ENCODE measurements at places on chromosomes 3 and 15.

DNA sequence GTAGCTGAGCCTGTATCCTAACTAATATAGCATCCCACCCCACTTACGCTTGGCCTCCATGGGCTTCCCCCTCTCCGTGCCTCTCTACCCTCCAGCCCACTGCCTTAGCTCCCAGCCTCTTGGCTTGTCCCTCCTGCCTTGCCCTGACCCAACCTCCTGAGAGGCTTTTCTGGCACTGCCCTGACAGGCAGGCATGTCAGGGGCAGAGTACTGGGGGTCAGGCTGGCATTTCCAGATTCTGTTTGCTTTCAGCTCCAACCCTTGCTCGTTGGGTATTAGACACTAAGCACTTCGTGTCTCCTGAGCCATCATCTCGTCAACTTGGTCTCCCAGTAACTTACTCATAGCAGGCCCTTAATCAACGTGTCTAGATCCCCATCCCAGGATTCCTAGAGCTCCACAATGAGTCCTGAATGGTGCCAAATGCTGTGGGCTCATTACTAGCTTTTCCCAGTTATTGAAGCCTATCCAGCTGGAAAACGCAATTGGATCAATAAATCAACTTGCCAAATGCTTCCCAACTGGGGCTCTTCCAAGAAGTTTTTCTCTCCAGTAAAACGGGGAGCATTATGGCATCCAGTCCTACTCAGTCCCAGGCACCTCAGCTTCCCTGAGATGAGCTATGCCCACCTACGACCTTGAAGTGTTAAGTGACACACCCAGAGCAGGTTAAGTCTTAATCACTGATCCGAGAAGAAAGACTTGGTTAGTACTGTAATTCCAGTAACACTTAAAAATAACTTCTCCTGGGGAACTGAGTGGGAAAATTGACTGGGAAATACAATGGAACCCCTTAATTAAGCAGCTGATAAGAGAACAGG, 78.5 kb upstream of the DLG1 start:
- no peak for DNase-seq

- no peak for DNase-seq
Observed at GRCh38 chr3:105798381-105798934, 70.4 kb downstream of the CBLB start.

- no peak for DNase-seq
Observed at GRCh38 chr3:126959136-126959920, 23.6 kb upstream of the PLXNA1 start.

GRCh38 chr3:184568924-184569829, 7.6 kb downstream of the EPHB3 start:
- peak; percentile 96 for DNase-seq

Data from osteocyte (in vitro differentiated cells).